Activated naive CD8-positive, alpha-beta T cell treated with anti-CD3 and anti-CD28 coated beads for 36 hours (primary cell): ENCODE measurements at places on chromosomes 16 and 17. TPM values are rescaled to one million over a fixed set of nuclear protein-coding genes. Genes with fewer than 3 reads are reported as not detected.

Gene CMTM2
- not detected for total RNA-seq

Gene ZNF689
- 14.8 TPM for total RNA-seq

Gene KRT33B
- total RNA-seq = not detected

Gene ADCY9
- 4.2 TPM for total RNA-seq

Gene SLC22A31
- not detected for total RNA-seq

Gene CCL16
- not detected for total RNA-seq

Gene OR4D1
- 0.22 TPM for total RNA-seq

Gene PLD6
- total RNA-seq = 19.4 TPM

Gene PIGW
- 32.5 TPM for total RNA-seq

Gene SOST
- total RNA-seq = not detected
